CD4-positive, alpha-beta T cell treated with Interleukin-21 for 1 hour (primary cell): ENCODE measurements at places on chromosomes 5 and 9.

- no peak for DNase-seq
Measured at GRCh38 chr5:10669983-10670382, 91.1 kb downstream of the DAP start.

DNA sequence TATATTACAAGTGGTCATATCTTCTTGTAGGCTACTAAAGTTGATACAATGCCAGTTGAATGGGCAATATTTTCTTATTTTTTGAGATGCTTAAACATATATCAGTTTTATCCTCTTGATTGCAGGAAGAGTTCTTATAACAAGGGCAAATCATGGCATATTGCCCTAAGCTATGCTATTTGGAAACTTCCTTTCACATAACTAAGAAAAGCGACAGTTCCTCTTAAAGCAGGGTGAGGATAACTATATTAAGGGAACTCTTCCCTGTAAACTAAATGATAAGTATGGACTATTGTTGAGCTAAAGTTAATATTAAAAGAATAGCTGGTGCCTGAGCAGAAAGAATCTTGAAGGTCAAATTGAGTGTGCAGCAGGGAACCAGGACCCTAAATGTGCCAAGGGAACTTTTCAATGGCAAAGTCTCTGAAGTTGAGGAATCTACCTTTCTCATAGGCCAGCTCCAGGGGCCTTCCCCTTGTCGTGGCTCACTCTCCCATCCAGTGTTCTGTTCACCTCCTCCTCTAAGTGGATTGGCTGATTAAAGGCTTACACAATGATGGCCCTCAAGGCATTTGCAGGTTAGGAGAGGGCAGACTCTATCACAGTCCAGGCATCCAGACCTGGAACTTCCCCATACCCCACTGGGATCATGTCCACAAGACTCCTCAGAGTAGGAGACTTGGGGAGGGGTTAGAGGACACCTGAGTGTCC lies 26.8 kb downstream of the FYB1 start:
- no peak for DNase-seq

- no peak for DNase-seq
Measured at GRCh38 chr5:180133971-180134508, 62.5 kb upstream of the RNF130 start.

DNA sequence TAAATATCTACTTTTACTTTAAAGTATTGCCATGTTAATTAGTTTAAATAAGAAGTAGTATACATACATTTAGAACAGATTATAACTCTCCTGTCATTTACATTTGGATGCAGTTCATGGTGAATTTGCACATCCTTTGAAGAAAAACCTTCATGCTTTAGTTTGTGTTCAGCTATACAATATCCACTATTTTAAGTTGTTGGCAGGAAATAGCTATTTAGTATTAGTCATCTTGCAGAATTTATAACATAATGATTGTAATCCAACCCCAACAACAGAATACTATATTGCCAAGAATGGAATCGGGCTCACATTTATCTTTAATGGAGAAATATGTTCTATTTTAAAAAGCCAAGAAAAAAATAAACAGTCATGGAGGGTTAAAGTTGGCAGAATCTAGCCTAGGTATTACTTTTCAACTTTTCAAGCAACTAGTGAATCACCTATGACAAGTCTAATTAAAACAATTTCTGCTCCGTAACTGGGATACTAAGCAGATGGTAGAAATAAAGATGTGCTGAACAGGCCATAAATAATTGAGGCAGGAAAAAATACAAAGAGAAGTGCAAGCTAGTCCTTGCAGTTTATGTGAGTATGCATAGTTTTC lies 1170.6 kb upstream of the NUDT12 start:
- DNase-seq: no peak

GRCh38 chr9:76571743-76572146 lies 112.8 kb downstream of the GCNT1 start:
- no peak for DNase-seq
